Activated T-cell treated with anti-CD3 and anti-CD28 coated beads, Interleukin-2, amount 50 U/mL, for 4 hours (primary cell): ENCODE measurements at places on chromosomes 2 and 18. TPM values are rescaled to one million over a fixed set of nuclear protein-coding genes. Genes with fewer than 3 reads are reported as not detected.

NT5DC4 gene
- not detected for total RNA-seq

ABCA12 gene
- not detected for total RNA-seq

SPP2 gene
- total RNA-seq = not detected

WNT10A gene
- total RNA-seq = 1.4 TPM

FAM110C gene
- 0.20 TPM for total RNA-seq

G6PC2 gene
- not detected for total RNA-seq

MRPS5 gene
- total RNA-seq = 70.2 TPM

GNAL gene
- total RNA-seq = 0.24 TPM

SPAG16 gene
- 5.4 TPM for total RNA-seq

CRYGD gene
- total RNA-seq = not detected

HK2 gene
- total RNA-seq = 108 TPM

GRHL1 gene
- total RNA-seq = 1.1 TPM

CIB4 gene
- not detected for total RNA-seq
